ENCODE measurements at places on chromosomes 2 and 18. TPM values are rescaled to one million over a fixed set of nuclear protein-coding genes. Genes with fewer than 3 reads are reported as not detected.

MAL gene
- total RNA-seq = 4.2 TPM

CYTIP gene
- total RNA-seq = 5.1 TPM

COL5A2 gene
- 8.0 TPM for total RNA-seq

EIF2AK3 gene
- total RNA-seq = 39.1 TPM

All from left colon (tissue), 2 donors.